ENCODE measurements at places on chromosomes 7 and 10.
A peak's percentile ranks its signal among the peaks of the same experiment; 100 is the strongest.

GRCh38 chr10:118838364-118838763, 83.6 kb upstream of the CACUL1 start:
- H3K27ac ChIP-seq = no peak overlapping the region
- no peaks in the 10 kb centered on the region for H3K27me3 ChIP-seq
- ATAC-seq = no peak
- no peaks in the 10 kb centered on the region for H3K36me3 ChIP-seq
- H3K4me1 ChIP-seq = no peaks in the 10 kb centered on the region

DNA sequence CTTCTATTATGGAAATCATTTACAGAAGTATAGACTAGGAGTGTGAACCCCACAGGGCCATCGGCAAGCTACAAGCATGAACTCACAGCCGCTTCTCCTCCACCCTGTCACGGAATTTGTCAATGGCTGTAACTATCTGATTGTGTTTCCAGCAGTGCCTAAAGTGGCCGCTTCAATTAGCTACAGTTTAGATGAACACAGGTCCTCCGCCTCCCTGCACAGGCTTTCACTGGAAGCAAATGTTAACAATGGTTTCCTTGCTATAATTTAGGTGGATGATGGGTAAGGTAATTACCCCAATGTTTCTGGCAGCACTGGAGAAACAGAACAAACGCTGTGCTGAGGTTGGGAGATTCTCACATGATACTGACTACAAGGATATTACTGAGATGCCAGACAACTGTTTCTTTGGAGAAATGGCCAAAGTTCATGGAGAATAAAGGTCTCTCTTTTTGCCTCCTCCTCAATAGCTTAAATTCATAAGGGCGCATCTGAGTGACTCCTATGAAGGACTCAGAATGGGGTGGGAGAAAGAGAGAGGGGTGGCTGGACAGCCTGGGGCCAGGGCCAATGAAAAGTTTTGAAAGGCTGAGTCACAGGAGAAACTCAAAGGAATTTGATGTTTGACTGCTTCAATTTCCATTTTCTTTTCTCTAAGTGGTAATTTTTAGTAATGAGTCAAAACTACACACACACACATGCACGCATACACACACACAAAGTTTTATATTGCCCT, 78.9 kb downstream of the SVIL start:
- no peaks in the 10 kb centered on the region for H3K27me3 ChIP-seq
- H3K4me1 ChIP-seq = no peaks in the 10 kb centered on the region
- H3K4me3 ChIP-seq = no peak overlapping the region
- no peaks in the 10 kb centered on the region for H3K36me3 ChIP-seq

DNA sequence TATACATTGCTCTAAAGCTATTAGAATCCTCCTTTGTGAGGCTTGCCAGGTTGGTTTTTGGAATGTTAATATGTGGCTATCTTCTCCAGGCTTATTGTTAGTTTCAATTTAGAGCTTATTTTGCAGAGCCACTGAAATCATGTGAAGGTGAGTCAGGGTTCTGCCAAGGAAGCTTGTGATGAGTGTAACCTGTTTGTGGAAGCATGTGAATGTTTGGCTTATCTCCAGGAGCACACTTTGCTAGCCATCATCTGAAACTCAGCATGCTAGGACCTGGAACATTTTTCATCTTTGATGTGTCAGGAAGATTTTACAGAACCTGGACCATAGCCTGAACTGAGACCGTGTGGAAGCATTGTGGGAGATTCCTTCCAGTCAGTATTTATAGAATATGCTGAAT, 197.3 kb downstream of the PPP1R9A start:
- no peaks in the 10 kb centered on the region for H3K36me3 ChIP-seq
- H3K27ac ChIP-seq = no peak overlapping the region
- H3K4me3 ChIP-seq = no peak overlapping the region
- no peak for ATAC-seq

DNA sequence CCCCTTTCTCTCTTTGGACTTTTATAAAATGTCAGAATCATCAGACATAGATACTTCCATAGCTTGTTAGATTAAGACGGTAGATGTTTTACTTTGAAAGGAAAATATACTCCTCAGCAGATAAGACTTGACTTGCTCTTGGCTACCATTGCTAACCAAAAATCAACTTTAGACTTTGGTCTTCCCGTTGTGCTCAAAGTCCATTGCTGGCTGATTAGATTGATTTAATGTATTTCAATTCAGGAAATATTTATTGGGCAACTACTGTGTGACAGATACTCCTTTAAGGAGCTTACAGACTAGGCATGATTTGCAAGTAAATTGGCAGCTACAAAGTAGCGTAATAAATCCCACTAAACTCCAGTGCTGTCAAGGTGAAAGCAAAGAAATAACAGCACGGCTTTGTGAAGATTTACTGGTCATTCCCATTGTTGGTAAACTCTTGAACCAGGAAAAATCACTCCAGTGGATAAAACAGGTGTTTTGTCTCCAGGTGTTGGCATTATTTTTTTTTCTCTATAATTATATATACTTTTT, 95.7 kb upstream of the ARMC3 start:
- H3K27me3 ChIP-seq = no peaks in the 10 kb centered on the region
- no peak for ATAC-seq
- H3K4me3 ChIP-seq = no peak overlapping the region

GRCh38 chr10:12702215-12702770, 299.2 kb downstream of the CCDC3 start:
- ATAC-seq = no peak
- no peaks in the 10 kb centered on the region for H3K27me3 ChIP-seq
- H3K36me3 ChIP-seq = peaks cover 37% of the 10 kb centered on the region
- H3K4me3 ChIP-seq = no peak overlapping the region
- peaks cover 47% of the 10 kb centered on the region for H3K4me1 ChIP-seq
- H3K27ac ChIP-seq = peak overlapping the region; percentile 56

DNA sequence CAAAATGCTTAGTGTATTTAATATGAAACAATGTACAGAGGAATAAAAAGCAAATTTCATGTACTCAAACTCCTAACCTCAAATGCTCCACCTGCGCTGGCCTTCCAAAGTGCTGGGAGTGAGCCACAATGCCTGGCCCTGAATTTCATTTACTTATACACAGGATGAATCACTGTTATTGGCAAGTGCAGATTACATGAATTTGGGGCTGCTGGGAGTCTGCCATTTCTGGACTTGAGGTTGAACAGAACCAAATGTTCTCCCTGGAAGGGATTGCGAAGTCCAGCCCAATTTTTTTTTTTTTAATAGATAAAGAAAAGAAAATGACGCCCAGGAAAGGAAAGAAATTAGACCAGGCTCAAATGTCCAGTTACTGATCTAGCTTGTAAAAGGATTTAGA, 6.8 kb upstream of the CSTF2T start:
- H3K27ac ChIP-seq = no peak overlapping the region
- no peaks in the 10 kb centered on the region for H3K4me1 ChIP-seq
- no peak overlapping the region for H3K4me3 ChIP-seq
- H3K36me3 ChIP-seq = no peaks in the 10 kb centered on the region
- H3K27me3 ChIP-seq = peaks cover 13% of the 10 kb centered on the region

GRCh38 chr7:94294471-94295131, 100.1 kb upstream of the COL1A2 start:
- H3K4me3 ChIP-seq = no peak overlapping the region
- H3K4me1 ChIP-seq = peaks cover 6% of the 10 kb centered on the region
- peaks cover 13% of the 10 kb centered on the region for H3K27me3 ChIP-seq
- H3K27ac ChIP-seq = no peak overlapping the region

GRCh38 chr7:26091933-26092332, 60.1 kb upstream of the NFE2L3 start:
- H3K27me3 ChIP-seq = no peaks in the 10 kb centered on the region
- H3K4me1 ChIP-seq = peaks cover 27% of the 10 kb centered on the region
- H3K27ac ChIP-seq = no peak overlapping the region
- no peak overlapping the region for H3K4me3 ChIP-seq
- H3K36me3 ChIP-seq = no peaks in the 10 kb centered on the region

- no peak overlapping the region for H3K4me3 ChIP-seq
- no peaks in the 10 kb centered on the region for H3K27me3 ChIP-seq
- no peak for ATAC-seq
These were observed 110.1 kb downstream of the CD36 start for GRCh38 chr7:80748363-80749042.

DNA sequence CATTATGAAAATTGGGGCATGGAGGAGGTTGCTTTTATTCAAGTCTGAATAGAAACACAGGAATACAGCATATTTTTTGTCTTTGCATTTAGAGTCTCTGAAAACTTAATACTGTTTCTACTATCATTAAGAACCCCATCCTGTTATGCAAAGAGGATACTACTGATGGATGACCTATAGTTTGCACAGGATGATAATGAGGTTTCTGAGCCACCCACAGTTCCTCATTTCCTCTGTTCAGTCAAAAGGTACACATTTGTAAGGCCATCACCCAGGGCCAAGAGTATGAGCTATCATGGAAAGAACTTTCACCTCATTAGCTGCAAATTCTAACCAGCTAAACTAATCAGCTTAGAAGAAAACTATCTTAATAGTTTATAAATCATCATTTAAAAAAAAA, 213.0 kb upstream of the CHRM2 start:
- H3K4me3 ChIP-seq = no peak overlapping the region
- no peak overlapping the region for H3K27ac ChIP-seq
- H3K4me1 ChIP-seq = no peaks in the 10 kb centered on the region
- no peaks in the 10 kb centered on the region for H3K36me3 ChIP-seq

DNA sequence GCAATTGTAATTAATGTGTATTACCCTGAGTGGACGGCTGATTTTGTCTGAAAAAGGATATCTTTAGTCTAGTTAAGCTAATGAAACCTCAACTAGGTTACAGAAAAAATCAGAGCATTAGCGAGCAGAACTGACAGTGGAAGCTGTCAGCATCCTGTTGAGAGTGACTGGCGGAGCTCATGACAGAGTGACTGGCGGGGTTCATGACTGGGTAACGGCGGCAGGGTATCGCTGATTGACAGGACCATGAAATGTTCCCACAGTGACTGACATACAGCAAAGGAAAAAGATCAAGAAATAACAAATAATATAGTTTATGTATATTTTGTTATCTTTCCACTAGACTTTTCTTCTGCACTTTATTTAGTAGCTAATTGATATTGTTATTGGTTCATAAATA, 202.5 kb upstream of the AGK start:
- H3K27me3 ChIP-seq = no peaks in the 10 kb centered on the region
- H3K4me1 ChIP-seq = no peaks in the 10 kb centered on the region
- H3K27ac ChIP-seq = no peak overlapping the region
- ATAC-seq = no peak
- H3K36me3 ChIP-seq = no peaks in the 10 kb centered on the region
